ENCODE measurements at places on chromosomes 7 and 10.

GRCh38 chr7:158957510-158957906 is 101.2 kb downstream of the DYNC2I1 start:
- DNase-seq: no peak

DNA sequence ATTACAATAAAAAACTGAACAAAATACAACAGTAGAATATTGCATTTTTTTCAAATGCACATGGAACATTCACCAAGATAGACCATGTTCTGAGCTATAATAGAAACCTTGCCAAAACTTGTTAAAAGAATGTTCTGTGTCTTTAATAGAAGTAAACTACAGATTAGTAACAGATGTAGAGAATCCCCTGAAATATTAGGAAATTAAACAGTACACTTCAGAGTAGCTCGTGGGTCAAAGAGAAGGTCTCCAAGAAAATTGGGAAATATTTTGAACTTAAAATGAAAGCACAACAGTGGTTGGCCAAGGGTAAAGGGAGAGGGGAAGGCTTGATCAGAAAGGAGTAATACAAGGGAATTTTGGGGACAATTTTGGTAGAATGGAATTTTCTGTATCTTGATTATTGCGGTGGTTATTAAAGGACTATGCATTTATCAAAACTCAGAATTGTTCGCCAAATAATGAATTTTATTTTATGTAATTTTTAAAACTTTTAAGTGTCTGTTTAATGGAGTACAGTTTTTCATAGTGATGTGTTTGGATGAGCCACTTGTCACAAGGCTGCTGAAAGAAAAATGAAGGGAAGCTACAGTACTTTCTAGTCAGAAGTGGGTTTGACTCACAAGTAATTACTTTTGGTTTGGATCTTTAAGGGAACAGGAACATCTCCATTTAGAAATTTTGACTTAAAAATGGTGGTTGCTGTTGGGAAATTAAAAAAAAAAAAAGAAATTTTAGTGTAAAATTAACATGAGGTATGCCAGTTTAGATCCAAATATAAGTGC is 10.2 kb downstream of the PLEKHA8 start:
- no peak for DNase-seq

DNA sequence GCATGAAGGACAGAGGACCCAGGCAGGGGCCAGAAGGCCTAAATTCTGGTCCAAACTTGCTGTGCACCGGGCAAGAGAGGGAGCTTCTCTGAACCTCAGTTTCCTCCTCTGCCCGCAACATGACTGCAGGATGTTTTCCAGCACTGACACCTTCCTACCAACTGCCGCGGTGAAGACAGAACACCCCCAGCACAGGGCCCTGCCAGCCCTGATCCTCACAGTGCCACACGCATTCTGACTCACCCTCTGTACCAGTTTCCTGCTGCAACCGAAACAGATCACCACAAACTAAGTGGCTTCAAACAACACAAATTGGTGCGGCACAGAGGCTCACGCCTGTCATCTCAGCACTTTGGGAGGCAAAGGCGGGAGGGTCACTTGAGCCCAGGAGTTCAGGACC is 18.1 kb downstream of the MAD1L1 start:
- no peak for DNase-seq

GRCh38 chr10:604716-605631 is 84.5 kb downstream of the DIP2C start:
- DNase-seq: no peak

DNA sequence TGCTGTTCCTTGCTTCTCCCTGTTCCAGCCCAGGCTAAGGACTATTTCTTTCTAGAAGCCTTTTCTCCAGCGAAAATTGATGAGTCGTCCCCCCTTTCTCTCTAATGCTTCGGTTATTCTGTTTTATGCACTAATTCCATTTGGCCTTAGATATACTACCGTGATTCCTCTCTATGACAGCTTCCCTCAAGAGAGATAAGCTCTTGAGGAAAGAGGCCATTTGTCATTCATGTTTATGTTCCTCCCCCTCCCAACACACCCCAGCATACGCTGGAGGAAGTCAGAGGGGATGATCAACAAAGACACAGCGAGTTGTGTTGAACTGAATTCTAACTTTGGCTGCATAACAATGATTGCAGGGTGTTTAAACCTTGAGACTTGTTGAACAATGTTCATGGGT is 198.8 kb downstream of the BMPER start:
- no peak for DNase-seq

GRCh38 chr7:11767148-11767547 is 64.8 kb downstream of the THSD7A start:
- no peak for DNase-seq
